ENCODE measurements at places on chromosomes 16 and 17.

DNA sequence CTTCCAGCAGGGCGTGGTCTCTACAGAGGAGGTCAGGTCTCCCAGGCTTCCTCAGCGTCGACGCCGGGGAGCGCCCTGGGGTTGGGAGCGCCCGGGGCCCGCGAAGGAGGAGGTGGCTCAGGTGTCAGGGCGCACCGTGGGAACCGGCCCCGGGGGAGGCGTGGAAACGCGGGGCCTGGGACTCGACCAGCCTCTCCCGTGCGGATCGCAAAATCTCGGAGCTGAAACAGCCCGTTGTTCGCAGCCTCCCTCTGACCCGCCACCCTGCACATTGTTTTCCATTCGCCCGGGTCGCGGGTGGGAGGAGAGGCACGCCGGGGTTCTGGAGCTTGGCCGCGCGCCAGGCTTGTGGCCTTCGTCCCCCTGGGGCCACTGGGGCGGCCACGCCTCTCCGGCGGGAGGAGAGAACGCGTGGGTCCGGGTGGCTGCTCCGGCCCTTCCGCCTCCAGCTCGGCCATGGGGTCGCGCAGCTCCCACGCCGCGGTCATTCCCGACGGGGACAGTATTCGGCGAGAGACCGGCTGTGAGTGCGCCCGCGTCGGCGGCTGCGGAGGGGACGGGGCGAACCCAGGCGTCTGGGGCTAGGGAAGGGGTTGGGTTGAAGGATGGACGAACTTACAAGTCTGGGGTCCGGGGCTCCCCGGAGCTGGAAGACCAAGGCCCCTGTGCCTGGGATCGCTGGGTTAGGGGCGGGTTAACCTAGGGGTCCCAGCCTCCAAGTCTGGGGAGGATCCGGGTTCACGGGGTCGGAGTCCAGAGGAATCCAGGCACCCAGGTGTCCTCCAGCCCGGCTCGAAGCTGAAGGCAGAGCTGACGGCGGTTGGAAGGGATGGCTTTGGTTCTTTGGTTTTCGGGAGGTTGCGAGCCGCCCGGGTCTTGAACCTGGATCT is at the start of gene CHP2:
TSS of gene CHP2 (plus strand) at position 433 of the 890 bp plus-strand sequence. CDS start at position 457, 24 bp downstream.
- peak; percentile 7 for DNase-seq

DNA sequence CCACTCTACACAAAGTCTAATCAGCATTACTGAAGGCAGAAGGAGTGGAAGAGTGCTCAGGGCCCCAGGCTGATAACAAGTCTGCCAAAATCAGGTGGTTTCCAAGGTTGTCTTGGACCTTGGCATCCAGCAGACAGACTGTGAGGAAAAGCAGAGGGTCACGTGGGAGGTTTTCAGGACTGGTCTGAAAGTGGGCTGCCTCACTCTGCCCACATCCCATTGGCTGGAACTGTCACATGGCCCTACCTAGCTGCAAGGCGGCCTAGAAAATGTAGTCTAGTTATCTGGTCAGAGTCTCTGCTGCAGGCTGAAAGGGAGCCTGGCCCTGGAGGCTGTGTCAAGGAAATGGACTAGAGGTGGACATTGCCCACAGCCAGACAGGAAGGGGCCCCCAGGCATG is 310.7 kb upstream of the ASIC2 start:
- no peak for DNase-seq

DNA sequence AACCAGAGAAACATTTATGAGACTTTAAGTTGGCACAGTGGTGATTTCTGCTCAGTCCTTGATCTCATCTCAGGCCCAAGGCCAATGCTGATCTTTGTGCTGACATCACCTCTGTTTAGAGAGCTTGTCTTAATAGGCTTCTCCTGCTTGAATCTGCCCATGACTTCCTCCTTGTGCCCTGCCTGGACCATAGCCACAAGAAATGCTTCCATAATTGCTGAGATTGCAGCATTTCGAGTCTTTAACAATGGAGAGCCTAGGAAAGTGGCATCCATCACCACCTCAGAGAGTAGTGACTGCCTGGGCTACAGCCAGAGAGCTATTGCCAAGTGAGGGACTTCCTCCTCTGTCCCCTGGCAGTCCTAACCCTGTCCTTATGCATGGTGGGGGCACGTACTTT is 25.1 kb upstream of the MMP2 start:
- no peak for DNase-seq

GRCh38 chr17:11899537-11899942 is 97.7 kb downstream of the ZNF18 start:
- DNase-seq: peak; percentile 86

- no peak for DNase-seq
These were observed 45.1 kb downstream of the TNFRSF13B start for GRCh38 chr17:16926571-16927451.

GRCh38 chr17:73592079-73592415 is 52.2 kb downstream of the SDK2 start:
- no peak for DNase-seq

DNA sequence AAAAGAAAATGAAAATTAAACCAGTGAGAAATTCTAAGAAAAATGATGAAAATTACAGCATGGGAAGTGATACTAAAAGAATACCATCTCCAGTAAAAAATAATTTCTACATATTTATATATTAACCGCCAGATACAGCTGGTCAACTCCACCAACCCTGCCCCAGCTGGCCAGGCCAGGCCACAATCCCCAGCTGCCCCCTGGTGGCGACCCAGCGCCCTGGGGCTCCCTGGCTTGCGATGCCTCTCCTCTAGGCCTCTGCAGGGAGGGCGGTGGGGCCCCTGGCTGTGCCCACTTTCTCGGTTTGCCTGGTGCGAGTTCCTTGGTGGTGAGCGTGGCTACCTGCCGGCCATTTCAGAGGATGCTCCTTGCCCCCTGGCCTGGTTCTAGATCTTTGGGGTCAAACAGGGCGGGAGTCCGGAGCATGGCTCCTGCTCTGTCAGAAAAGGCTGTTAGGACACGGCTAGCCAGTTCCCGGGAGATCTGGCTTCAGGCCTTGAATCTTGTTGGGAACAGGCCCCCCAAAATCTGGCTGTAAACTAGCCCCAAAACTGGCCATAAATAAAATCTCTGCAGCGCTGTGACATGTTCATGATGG is 14.5 kb downstream of the GLIS2 start:
- peak; percentile 75 for DNase-seq

DNA sequence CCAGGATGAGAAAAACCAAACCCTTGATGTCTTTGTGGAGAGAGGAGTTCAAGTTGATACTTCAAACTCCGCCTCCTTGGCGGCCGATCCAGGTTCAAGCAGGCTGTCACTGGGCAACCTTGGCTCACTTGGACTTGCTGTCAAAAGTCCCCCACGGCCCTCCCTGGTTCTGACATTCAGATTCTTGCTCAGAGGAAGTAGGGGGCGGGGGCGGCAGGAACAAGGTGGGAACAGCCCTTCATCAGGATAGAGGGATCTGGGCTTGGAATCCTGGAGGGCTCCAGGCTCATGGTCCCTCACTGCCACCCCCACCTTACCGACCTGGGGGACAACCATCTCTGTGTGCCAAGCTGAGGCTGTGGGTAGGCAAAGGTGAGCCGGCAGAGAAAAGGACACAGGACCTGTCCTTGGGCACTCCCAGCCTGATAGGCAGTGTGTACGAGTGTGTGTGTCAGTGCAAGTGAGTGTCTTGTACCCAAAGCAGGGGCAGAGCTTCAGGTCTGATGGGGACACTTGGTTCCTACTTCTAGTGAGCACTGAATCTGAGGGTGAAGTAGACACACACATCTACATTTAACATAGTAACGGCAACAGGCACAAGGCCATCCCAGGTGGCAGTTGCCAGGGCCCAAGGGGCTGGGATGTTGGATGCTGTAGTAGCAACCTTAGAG is 6.6 kb upstream of the TSPOAP1 start:
- DNase-seq: no peak

DNA sequence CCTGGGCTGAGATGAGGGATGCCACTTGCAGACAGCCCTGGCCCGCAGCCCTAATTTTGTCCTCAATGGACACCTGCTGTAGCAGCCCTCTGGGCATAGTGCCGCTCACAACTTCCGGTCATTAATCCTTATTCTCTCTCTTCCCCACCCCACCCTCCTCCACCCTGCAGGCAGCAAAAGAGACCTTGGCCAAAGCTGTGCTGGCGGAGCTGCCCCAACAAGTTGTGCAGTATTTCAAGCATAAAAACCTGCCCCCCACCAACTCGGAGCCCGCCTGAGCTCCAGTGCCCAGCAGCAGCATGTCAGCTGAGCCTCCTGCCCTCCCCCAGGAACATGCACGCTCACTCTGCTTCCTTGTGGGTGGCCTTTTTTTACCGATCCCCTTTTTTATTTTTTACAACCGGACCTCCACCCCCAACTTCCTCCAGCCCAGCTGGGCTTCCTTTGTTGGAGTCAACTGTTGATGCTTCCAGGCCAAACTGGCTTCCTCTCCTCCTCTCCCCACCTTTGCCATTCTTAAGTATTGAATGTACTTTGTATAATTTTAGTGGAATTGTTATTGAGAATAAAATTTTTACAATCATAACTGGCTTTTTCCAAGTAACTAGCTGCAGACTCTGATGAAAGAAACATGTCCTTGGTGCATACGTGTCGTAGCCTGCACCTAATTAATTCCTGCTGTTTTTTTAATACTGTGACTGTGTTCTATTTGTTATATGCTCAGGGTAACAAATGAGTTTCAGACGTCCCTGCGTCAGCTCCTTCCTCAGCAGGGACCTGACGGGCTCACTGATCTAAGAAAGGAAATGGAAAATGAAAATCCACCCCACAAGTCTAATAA is 38.2 kb downstream of the PSME3IP1 start:
- no peak for DNase-seq

- no peak for DNase-seq
These were observed 7.9 kb upstream of the WFIKKN1 start for GRCh38 chr16:622920-623280.

DNA sequence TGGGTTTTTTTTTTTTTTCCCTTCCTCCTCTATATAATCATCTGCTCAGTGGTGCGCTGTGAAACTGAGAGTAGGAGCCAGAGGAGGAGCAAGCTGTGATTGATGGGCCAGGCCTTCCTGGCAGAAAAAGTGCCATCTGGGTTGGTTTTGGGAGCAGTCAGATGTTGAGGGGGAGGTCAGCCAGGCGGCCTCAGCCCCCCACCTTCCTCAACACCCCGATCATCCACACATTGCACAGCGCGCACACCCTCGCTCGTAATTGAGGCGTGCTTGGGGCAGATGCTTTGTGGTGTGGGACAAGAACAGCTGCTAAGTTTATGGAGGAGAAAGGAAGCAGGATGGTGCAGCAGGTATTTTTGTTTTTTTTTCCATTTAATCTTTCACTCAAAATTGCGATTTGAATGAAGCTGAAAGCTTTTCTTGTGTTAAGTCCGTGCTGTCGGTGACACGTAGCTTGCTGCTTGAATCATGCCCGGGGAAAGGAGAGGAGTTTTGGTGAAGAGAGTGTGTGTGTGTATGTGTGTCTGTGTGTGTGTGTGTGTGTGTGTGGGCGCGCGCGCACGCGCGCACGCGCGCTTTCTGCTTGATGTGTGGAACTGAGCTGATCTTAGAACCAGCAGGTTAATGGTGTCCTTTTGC is 177.4 kb downstream of the RBFOX1 start:
- DNase-seq: peak; percentile 22

DNA sequence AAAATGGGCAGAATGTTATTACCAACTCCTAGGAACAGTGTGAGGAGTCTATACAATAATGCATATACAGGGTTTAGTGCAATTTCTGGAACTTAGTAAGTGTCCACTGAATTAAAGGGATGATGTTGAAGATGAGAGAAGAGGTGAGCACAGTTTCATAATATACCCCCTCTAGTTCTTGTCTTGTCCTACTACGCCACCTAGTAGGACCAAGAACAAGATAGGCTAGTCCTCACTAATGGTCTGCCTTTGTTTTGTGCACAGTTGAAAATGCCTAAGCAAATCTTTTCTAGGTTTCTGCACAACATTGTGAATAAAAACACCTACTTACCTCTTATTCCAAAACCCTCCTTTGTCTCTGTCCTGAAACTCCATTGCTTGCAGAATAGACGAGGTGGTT is 670.2 kb downstream of the CDH8 start:
- peak; percentile 53 for DNase-seq

DNA sequence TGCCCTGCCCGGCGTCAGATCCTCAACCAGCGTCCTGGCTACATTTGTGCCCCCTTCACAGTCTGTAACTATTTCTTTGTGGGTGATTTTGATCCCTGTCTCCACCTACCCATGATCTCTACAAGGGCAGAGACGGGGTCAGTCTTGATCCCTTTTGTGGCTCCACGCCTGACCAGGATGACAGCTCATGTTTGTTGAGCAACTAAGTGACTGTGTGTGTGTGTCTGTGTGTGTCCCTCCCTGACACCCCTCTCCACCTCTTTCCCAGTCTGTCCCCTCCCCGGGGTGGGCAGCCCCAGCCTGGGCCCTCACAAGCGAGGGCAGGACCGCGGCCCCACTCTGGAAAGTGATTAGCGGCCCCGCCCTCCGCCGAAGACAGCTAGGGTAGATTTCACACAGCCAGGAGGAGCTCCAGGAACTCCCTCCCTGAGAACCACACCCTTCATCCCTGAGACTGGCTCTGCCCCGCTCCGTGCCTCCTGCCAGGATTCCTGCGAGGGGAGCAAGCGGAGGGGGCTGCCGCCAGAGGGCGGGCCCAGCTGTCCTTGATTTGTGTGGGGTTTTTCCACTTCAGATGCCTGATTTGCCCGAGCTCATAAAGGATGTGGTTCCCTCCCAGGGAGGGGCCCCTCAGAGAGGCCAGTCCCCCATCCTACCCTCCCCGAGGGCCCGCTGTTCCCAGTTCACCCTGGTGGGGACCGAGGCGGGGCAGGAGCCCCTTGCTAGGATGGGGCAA is 5.3 kb upstream of the HS3ST6 start:
- DNase-seq: peak; percentile 92

GRCh38 chr17:43416998-43417890 is 18.5 kb downstream of the ARL4D start:
- DNase-seq: no peak

- no peak for DNase-seq
These were observed 54.8 kb downstream of the RPH3AL start for GRCh38 chr17:297758-298157.

GRCh38 chr16:68948230-68948910 is 105.0 kb downstream of the TANGO6 start:
- DNase-seq: no peak

DNA sequence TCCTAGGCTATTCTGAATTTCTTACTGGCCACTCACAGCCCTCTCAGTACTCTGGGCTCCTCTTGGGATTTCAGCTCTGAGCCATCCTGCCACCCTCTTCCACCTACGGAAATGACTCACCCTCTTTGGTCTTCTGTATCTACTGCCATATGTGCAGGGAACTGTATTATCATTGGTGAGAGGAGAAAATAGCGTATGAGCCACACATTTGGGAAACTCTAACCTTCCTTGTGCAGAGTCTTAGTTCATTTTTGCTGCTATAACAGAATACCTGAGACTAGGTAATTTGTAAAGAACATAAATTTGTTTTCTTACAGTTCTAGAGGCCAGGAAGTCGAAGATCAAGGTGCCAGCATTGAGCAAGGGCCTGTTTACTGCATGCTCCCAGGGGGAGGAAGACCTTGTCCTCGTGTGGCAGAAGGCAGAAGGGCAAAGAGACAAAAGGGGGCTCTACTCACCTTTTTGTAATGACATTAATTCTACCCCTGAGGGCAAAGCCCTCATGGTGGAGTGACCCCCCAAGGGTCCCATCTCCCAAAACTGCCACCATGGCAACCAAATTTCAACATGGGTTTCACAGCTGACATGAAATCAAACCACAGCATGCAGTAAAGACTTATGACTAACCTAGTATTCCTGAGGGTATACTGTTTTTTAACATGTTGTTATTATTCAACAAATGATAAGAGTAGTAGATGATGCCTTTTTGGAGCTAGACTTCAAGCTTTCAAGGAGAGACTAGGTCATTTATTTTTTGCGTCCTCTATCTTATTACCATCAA is 191.8 kb downstream of the PRKCA start:
- no peak for DNase-seq
